ENCODE measurements at places on chromosomes 12 and 14. TPM values are rescaled to one million over a fixed set of nuclear protein-coding genes. Genes with fewer than 3 reads are reported as not detected.

The CRIP2 gene
- total RNA-seq = 4.3 TPM

The DPPA3 gene
- not detected for total RNA-seq

The LRRC23 gene
- 3.6 TPM for total RNA-seq

The CD69 gene
- total RNA-seq = 1.8 TPM

The ADAM20 gene
- total RNA-seq = 0.28 TPM

The FSCB gene
- total RNA-seq = not detected

The SDSL gene
- total RNA-seq = 22.4 TPM

The GPX2 gene
- 38.6 TPM for total RNA-seq

DNA sequence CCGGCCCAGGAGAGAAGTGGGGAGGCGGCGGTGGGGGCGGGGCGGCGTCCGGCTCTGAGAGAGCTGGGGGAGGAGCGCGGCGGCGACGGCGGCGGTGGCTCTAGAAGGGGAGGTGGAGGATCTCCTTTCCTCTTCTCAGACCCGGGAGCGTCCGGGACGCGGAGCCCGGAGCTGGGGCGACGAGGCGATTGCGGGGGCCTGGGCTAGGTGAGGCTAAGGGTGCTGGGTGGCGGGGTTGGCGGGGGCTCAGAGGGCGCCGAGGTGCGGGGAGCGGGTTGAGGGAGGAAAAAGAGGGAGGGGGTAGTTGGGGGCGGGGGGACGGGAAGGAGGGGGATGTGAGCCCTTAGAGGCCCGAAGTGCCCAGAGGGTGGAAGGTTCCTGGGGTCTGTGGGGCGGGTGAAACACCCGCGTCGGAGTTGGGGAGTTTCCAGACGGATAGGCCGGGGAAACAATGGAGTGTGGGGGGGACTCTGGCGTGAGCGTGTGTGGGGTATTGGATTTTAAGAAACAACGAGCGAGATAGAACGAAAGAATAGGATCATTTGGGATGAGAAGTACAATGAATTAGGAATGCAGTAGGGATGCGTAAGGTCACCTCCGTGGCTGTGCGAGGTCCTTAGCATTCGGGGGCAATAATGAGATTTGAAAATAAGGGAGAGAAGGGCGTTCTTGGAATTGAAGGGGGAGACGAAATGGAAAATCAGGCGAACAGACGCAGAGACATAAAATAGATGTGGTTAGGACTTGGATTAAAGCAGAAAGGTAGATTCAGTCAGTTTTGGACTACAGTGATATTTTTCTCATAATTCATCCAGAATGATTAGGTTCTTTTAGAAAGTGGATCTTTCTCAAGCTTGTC, at the start of gene SPATS2:
SPATS2 (plus strand) TSS at position 82 of the 859 bp plus-strand sequence. CDS start 93,551 bp downstream, outside the sequence.
- peak within 1 kb of the TSS; percentile 93 for H3K4me3 ChIP-seq
- H3K4me1 ChIP-seq = peaks cover 15% of the 10 kb centered on the region
- no peaks in the 10 kb centered on the region for H3K27me3 ChIP-seq
- H3K27ac ChIP-seq = peak within 1 kb of the TSS; percentile 89
- peak; percentile 91 for DNase-seq

DNA sequence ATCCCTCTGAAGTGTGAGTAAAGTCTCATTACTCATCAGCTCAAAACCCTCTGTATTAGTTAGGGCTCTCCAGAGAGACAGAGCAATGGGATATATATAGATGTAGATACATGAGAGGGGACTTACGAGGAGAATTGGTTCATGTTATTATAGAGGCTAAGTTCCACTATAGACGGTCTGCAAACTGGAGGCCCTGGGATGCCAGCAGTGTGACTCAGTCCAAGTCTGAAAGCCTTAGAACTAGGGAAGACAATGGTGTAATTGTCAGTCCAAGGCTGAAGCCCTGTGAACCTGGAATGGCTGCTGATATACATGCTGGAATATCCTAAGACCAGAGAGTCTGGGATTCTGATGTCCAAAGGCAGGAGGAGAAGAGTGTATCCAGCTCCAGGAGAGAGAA, 57.3 kb upstream of the CEP83 start:
- no peak overlapping the region for H3K4me3 ChIP-seq
- no peaks in the 10 kb centered on the region for H3K4me1 ChIP-seq
- no peaks in the 10 kb centered on the region for H3K36me3 ChIP-seq
- no peak overlapping the region for H3K27ac ChIP-seq
- no peak for DNase-seq
- no peaks in the 10 kb centered on the region for H3K27me3 ChIP-seq

DNA sequence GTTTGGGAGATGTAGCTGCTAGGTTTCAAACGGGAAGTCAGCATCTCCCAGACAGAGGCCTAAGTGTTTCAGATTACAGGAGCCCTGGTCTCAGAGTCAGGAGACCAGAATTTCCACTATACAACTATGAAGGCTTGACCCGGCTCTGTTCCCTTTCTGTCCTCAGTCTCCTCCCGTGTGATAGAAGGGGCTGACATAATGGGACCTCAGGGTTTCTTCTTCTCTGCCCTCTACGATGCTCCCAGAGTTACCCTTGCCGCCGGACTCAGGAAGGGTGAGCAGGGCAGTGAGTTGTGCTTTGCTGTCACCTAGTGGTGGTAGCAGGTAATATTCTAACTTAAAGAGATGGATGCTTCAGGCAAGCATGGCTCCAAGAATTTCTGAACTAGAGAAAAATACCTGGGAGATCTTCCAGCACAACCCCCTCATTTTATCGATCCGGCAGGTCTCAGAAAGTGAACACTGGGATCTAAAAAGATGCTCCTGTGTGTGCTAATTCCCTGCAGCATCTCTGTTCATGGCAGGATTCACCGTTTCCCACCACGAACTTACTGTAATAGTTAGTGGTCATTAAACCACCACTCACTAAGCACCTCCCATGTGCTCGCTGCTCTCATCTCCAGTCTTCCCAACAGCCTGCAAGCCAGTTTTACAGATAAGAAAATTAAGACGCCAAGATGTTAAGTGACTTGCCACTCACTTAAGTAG, 84.4 kb downstream of the VWF start:
- no peaks in the 10 kb centered on the region for H3K27me3 ChIP-seq
- H3K4me1 ChIP-seq = peaks cover 6% of the 10 kb centered on the region
- no peak overlapping the region for H3K4me3 ChIP-seq
- no peak for DNase-seq
- H3K27ac ChIP-seq = no peak overlapping the region

GRCh38 chr14:24235804-24236688, 3.3 kb downstream of the GMPR2 start:
- H3K4me1 ChIP-seq = peaks cover 9% of the 10 kb centered on the region
- H3K27me3 ChIP-seq = no peaks in the 10 kb centered on the region
- DNase-seq = no peak
- peaks cover 39% of the 10 kb centered on the region for H3K36me3 ChIP-seq
- no peak overlapping the region for H3K4me3 ChIP-seq

DNA sequence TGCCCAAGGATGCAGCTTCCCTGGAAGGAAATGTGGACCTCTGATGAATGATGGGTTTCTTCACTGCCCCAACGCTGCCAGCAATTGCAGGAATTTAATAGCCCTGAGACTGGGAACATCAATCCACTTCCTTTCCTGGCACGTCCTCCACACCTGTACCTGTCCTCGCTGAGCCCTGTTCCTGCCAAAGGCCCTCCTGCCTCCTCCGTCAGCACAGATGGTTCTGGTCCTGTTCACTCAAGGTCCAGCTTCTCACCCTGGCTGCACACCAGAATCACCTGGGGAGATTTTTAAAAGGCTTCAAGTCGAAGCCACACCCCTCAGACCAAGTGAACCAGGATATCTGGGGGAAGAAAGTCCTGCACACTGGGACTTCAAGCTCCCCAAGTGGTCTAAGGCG, 38.4 kb upstream of the TMEM132C start:
- no peak overlapping the region for H3K4me3 ChIP-seq
- H3K36me3 ChIP-seq = no peaks in the 10 kb centered on the region
- peaks cover 2% of the 10 kb centered on the region for H3K27me3 ChIP-seq
- no peaks in the 10 kb centered on the region for H3K4me1 ChIP-seq

GRCh38 chr12:6536894-6537579, 2.7 kb downstream of the GAPDH start:
- DNase-seq = no peak
- H3K36me3 ChIP-seq = peaks cover 19% of the 10 kb centered on the region
- H3K27ac ChIP-seq = peak overlapping the region; percentile 100
- peaks cover 61% of the 10 kb centered on the region for H3K4me1 ChIP-seq
- no peak overlapping the region for H3K4me3 ChIP-seq

DNA sequence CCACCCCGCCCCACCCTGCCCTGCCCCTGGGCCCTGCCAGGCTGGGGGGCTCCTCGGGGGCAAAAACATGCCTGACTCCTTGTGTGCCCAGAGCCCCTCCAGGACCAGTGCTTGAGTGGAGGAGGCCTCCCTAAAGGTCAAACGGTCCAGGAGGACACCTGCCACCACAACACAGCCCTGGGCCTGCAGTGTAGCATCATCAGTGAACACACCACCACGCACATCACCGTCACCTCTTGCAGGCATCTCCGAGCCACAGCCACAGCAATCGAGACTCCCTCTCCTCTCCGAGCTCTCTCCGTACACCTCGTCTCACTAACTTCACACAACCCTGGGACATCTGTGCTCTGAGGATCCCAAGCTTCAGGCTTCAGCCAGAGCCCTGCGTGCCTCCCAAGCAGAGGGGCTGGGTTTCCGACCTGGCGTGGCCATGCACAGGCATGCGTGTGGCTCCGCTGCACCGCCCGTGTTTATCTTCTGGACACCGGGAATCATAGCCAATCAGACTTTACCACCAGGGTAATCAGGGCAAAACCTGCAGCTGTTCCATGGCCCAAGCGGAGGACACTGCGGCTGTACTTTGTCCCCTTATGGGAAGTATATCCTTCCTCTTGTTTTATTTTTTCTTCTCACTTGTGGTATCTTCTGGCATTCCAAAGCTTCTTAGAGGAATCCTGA, 6.2 kb upstream of the DIO3 start:
- H3K4me3 ChIP-seq = no peak overlapping the region
- peak; percentile 40 for DNase-seq
- H3K36me3 ChIP-seq = no peaks in the 10 kb centered on the region
- peaks cover 6% of the 10 kb centered on the region for H3K4me1 ChIP-seq

- no peak for DNase-seq
- no peak overlapping the region for H3K4me3 ChIP-seq
- H3K27ac ChIP-seq = no peak overlapping the region
- H3K27me3 ChIP-seq = no peaks in the 10 kb centered on the region
- H3K4me1 ChIP-seq = no peaks in the 10 kb centered on the region
These were observed 19.6 kb downstream of the TMPRSS12 start for GRCh38 chr12:50862316-50862715.

- H3K4me3 ChIP-seq = no peak overlapping the region
- peaks cover 5% of the 10 kb centered on the region for H3K4me1 ChIP-seq
- no peak overlapping the region for H3K27ac ChIP-seq
- no peak for DNase-seq
- no peaks in the 10 kb centered on the region for H3K27me3 ChIP-seq
These were observed 4.7 kb downstream of the MAP3K9 start for GRCh38 chr14:70804556-70805162.

DNA sequence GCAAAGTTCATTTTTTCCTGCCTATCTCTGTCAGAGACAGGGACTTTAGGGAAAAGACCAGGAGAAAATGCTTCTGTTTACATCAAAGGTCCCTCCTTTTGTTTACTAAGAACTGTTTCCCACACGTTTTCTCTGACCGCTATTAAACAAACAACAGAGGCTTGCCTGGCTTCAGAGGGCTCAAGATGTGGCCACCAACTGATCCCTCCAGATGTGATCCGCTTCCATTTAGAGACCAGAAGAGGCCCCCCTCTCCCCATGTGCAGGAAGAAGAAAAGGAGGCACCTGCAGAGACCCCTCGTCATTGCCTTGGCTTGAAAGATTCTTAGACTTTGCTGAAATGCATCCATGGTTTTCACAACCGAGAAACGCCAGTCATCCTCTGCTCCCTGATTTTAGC, 217.9 kb upstream of the PWP1 start:
- no peaks in the 10 kb centered on the region for H3K27me3 ChIP-seq
- no peaks in the 10 kb centered on the region for H3K36me3 ChIP-seq
- no peak overlapping the region for H3K27ac ChIP-seq
- no peak for DNase-seq
- no peak overlapping the region for H3K4me3 ChIP-seq
- no peaks in the 10 kb centered on the region for H3K4me1 ChIP-seq

DNA sequence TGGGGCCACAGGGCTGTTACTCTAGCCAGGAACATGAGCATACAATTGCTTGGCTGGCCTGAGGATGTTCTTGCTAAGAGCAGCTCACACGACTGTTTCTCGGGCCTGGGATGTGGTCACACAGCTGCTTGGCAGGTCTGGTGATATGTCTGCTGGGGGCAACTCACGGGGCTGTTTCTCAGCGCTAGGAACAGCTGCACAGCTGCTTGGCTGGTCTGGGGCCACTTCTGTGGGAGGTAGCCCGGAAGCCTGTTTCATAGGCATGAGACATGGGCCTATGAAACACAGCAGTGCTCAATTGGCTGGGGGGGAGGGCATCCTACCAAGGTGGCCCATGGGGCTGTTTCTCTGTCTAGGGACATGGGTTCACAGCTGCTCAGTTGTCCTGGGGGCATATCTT, 73.4 kb upstream of the DDHD1 start:
- H3K4me1 ChIP-seq = no peaks in the 10 kb centered on the region
- no peaks in the 10 kb centered on the region for H3K27me3 ChIP-seq

GRCh38 chr14:42734041-42734440, 1127.4 kb downstream of the LRFN5 start:
- no peaks in the 10 kb centered on the region for H3K27me3 ChIP-seq
- DNase-seq = no peak
- H3K4me1 ChIP-seq = no peaks in the 10 kb centered on the region

DNA sequence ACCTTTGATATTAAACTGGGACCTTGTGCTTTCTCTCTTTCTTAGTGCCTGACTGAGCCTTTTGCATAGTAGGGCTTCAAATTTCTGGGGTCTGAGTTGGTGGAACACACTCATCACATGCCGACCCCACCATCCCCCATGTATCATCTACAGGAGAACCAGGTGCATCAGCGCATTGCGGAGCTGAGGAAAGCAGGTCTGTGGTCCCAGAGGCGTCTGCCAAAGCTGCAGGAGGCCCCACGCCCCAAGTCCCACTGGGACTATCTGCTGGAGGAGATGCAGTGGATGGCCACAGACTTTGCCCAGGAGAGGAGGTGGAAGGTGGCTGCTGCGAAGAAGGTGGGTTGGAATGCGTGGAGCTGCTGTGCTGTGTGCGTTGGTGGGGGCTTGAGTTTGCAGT, 37.8 kb downstream of the EP400 start:
- no peak overlapping the region for H3K27ac ChIP-seq
- DNase-seq = no peak
- H3K36me3 ChIP-seq = peaks cover 57% of the 10 kb centered on the region
- H3K4me3 ChIP-seq = no peak overlapping the region
- H3K27me3 ChIP-seq = no peaks in the 10 kb centered on the region

Data from liver (tissue), 10 donors.